Activated CD4-positive, alpha-beta T cell treated with anti-CD3 and anti-CD28 coated beads for 4 hours (primary cell): ENCODE measurements at places on chromosomes 3 and 15.

DNA sequence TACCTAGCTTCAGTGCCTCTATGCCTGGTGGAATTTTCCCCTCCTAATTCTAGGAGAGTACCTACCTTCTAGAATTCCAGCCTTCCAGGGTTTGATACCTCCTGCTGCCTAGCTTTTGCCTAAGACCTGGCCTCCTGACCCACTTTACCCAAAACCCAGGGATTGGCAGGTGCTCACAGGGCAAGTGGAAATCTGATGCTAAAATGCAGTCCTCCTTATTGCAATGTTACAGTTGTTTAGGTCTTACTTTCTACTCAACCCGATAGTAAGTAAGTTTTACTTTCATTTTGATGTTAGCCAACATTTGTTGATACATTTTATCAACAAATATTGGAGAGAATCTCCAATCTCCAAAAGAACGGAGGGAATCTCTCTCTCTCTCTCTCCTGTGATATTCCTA lies 275.9 kb downstream of the DOCK3 start:
- no peak for DNase-seq

DNA sequence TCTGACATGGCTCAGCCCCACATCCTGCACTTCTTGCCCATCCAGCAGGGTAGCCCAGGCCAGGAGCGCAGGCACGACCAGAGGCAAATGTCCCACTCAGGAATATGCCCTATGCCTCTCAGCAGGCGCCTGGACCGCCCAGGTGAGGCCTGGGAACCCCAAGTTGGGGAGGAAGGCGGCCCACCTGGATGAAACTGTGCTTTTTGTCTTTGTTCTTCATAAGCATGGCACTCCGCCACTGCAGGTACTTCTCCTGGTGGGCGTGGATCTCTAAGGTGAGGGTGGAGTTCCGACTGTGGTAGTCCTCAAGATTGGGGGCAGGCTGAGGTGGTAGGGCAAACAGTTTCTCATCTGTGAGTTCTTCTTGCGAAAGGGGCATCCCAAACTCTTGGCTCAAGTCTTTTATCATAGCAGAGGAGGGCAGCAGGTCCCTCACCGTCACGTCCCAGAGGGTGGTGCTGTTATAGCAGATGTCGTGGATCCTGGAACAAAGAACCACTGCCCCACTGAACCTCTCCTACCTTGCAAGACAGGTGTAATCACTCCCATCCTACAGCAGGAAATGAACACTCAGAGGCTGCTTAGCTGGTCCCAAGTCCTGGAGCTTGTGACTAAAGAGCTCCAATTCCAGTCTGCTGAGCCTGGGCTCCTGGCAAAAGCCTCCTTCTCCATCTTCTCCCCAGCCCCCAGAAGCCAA lies 53.2 kb downstream of the ACAD9 start:
- no peak for DNase-seq

DNA sequence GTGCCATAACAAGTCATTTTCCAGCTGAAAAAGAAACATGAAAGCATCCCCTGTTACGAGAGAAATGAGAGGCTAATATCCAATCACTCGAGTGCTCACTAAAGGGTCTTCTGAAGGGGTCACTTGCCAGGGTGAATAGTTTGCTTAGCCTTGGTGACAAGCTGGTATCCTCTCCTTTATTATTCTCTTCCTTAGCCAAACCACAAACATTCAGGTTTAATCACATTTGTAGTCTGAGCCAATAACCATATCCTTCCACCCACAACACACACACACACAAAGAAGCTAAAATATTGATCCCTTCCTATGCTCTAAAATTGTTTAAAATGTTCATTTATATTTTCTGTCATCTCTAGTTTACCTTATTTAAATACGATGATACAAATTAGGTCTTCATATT lies 240.5 kb upstream of the TMCO5A start:
- DNase-seq: no peak

DNA sequence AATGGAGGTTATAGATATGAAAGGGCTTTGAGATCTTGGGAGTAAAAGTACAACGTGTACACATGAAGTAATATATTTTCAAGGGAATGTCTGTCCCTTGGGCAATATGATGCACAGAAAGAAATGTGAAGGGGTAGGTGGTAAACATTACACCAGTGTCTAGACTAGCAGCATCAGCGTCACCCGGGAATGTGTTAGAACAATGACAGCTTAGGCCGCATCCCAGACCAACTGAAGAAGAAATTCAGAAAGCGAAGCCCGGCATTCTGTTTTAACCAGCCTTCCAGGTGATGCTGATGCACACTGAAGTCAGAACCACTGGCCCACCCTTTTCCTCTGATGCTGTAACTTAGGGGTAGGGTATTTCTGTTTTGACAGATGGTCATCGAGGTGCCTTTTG lies 6.3 kb downstream of the INAFM2 start:
- DNase-seq: no peak

- DNase-seq: no peak
Measured at GRCh38 chr3:170290194-170290593, 67.3 kb upstream of the SKIL start.

- no peak for DNase-seq
Measured at GRCh38 chr3:106593381-106593780, 724.6 kb upstream of the CBLB start.

GRCh38 chr3:5133239-5134018 lies 11.3 kb downstream of the ARL8B start:
- no peak for DNase-seq

DNA sequence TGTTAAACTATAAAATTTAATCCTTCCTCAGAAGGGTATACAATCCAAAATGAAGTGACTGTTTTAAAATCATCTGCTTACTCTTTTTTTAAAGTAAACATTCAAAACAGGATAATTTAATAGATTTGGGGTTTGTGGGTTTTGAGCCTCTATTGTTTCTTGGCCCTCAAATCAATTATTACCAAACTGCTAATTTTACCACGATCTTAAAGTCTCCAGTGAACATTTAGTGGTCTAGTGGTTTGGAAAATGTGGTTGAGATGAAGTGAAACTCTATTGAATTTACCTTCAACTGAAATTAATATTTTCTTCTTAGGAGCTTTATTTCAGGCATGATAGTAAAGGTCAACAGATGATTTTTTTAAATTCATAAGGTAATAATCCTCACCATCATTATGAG lies 11.2 kb upstream of the ATP11B start:
- DNase-seq: no peak

DNA sequence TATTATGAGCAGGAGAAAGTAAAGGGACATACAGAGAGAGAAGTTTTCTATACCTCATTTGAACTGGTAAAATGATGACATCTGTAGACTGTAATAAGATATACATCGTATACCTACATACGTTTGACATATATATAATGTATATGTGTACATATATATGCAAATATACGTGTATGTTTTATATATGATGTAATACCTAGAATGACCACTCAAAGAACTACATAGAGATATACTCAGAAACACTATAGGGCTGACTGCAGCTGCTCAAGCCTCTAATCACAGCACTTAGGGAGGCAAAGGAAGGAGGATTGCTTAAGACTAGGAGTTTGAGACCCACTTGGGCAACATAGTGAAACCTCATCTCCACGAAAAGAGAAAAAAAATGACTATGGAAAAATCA lies 48.5 kb upstream of the MCTP2 start:
- no peak for DNase-seq

- DNase-seq: no peak
Measured at GRCh38 chr3:45170096-45170495, 23.9 kb upstream of the CDCP1 start.

- DNase-seq: no peak
Measured at GRCh38 chr15:49953421-49953820, 165.6 kb downstream of the ATP8B4 start.

DNA sequence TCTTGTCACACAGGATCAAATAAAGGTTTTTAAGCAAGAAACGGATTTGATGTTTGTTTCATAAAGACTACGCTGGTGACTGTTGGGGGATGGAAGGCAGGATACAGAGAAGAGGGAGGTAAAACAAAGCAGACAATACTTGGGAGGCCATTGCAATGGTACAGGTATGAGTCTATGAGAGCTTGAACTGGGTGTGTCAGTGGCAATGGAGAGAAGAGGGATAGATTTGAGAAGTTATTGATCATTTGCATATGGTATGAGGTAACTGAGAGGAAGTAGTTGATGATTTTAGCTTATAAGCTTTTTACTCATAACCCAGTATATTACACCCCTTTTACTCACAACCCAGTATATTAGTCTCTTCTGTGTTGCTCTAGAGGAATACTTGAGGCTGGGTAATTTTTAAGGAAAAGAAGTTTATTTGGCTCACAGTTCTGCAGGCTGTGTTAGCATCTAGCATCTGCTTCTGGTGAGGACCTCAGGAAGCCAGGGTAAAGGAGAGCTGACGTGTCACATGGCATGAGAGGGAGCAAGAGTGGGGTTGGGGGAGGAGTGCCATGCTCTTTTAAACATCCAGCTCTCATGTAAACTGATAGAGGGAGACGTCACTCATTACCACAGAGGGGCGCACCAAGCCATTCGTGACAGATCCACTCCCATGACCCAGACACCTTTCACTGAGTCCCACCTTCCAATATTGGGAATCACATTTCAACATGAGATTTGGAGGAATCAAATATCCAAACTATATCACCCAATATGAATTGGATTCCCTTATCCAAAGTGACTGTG lies 153.9 kb downstream of the VPS8 start:
- no peak for DNase-seq

- no peak for DNase-seq
Measured at GRCh38 chr15:71048913-71049675, 66.2 kb upstream of the THSD4 start.

DNA sequence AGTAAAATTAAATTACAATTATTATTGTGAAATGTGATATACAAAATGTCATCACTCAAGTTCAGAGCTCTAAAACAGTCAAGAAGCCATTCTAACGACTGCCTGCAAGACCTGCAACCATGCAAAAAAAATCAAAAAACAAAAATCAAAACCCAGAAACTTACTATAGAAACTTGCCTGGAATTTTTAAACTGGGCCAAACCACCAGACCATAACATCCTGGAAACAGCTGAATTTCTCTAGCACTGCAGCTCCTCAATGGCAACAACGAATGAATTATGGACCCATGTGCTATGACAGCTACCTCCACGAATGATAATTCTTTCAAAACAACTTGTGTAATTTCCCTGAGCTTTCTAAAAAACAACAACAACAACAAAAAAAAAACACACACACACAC lies 130.0 kb upstream of the KCNMB2 start:
- DNase-seq: no peak

- no peak for DNase-seq
Measured at GRCh38 chr3:38348903-38349302, 2.3 kb downstream of the XYLB start.

DNA sequence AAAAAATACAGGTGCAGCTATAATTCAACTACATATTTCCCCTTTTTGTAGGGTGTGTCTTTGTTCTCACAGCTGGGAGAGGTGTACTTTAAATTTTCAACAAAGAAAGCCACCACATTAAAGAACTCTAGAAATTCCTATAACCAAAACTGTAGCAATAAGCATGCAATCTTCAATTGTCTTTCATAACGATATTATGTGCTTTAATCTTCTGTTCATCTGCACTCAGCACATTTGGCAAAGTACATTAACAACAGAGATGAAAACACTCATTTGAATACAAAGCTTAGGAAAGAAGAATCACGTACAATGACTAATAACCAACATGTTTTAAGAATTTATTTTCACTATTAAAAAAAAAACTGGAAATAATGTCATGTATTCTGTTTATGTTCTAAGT lies 1025.8 kb downstream of the ROBO1 start:
- no peak for DNase-seq

GRCh38 chr15:39736412-39737195 lies 46.0 kb downstream of the FSIP1 start:
- no peak for DNase-seq

- DNase-seq: no peak
Measured at GRCh38 chr3:183548262-183548769, 7.2 kb downstream of the KLHL6 start.

DNA sequence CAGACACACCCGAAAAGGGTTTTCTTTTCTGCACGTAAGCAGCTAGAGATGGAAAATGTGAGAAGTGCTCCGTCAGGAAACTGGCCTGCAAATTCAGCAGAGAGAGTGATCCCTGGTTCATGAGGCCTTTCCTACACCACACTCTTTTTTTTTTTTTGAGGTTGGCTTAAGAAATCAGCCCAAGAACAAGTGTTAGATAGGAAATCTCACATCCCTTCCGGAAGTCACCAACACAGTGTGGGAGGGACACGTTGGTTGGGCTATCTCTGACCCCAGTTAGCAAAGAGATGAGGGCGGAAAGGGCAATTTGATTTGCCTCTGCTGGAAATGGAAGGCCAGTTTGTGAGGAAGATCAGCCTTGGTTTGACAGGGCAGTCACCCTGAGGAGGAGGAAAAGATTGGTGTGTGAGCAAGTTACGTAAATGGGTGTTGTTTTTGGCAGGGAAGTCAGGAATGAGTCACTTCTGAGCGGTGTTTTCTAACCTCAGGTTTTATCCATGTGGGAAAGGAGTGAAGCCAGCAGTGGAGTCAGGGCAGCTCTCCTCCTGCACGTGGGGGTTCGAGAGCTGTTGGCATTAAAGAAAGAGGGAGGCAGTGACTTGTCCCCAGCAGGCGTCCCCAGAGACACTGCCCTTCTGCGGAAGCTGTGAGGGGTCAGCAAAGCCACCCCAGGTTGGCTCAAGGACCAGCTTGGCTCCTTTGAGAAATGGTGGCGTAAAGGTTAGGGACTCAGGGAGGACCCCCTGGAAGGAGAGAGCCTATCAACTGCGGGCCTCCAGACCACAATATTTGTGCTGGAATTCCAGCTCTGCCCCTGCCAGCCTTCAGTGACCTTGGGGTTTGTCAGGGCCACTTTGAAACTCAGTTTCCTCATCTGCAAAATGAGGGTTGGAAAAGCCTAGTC lies 237.6 kb upstream of the BHLHE40 start:
- DNase-seq: no peak

DNA sequence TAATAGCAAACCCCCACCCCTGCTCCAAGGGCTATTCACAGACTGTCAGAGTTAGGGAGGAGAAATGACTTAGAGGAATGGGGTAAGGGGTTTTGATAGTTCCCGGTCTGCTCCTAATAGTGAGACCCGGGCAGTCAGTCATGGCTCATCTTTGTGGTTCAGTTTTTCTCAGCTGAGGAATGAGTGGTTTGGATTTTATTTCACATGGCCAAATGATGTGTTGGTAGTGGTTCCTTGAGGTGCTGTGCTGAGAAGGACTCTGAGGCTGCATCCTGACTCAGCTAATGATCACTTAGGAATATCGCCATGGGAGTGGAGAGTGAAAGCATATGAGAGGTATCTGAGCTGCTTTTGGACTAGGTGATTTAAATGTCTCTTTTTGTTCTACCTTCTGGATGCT lies 80.2 kb downstream of the LPP start:
- no peak for DNase-seq

- DNase-seq: no peak
Measured at GRCh38 chr15:91896341-91897055, 43.0 kb downstream of the SLCO3A1 start.

DNA sequence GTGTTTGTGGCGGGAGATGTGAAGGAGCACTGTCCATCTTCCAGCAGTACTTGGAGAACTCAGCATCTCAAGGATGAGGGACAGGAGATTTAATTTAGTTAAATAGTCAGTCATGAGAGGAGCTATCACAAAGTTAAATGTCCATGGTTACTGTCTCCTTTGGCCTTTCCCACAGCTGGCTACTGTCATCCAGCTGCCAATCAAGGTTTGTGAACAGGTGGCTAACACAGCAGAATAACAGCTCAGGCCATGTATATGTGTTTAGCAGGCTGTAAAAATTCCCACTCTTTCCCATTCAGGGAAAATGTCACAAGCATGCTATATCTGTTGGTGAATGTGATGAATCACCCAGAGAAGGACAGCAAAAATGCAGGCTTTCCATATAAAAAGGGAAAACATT lies 120.5 kb downstream of the TMEM108 start:
- no peak for DNase-seq
